ENCODE measurements at places on chromosomes 1 and 21.

GRCh38 chr1:43222879-43223278, 46.9 kb upstream of the TMEM125 start:
- H3K27ac ChIP-seq, result no peak overlapping the region
- DNase-seq, result no peak
- H3K4me1 ChIP-seq, result no peaks in the 10 kb centered on the region
- H3K27me3 ChIP-seq, result no peaks in the 10 kb centered on the region
- H3K36me3 ChIP-seq, result no peaks in the 10 kb centered on the region
- H3K4me3 ChIP-seq, result no peak overlapping the region

- no peak for DNase-seq
- H3K4me3 ChIP-seq, result no peak overlapping the region
- H3K27me3 ChIP-seq, result no peaks in the 10 kb centered on the region
- H3K36me3 ChIP-seq, result no peaks in the 10 kb centered on the region
- H3K27ac ChIP-seq, result no peak overlapping the region
- peaks cover 75% of the 10 kb centered on the region for H3K4me1 ChIP-seq
Measured at GRCh38 chr1:226725897-226726267, 13.2 kb downstream of the ITPKB start.

GRCh38 chr1:26784023-26784871, 3.5 kb upstream of the PIGV start:
- H3K4me3 ChIP-seq, result no peak overlapping the region
- H3K27me3 ChIP-seq, result no peaks in the 10 kb centered on the region
- H3K36me3 ChIP-seq, result peaks cover 12% of the 10 kb centered on the region
- H3K4me1 ChIP-seq, result peaks cover 75% of the 10 kb centered on the region

GRCh38 chr1:217627431-217627830, 3.5 kb downstream of the GPATCH2 start:
- no peaks in the 10 kb centered on the region for H3K4me1 ChIP-seq
- no peak overlapping the region for H3K4me3 ChIP-seq
- no peak overlapping the region for H3K27ac ChIP-seq
- no peaks in the 10 kb centered on the region for H3K27me3 ChIP-seq

DNA sequence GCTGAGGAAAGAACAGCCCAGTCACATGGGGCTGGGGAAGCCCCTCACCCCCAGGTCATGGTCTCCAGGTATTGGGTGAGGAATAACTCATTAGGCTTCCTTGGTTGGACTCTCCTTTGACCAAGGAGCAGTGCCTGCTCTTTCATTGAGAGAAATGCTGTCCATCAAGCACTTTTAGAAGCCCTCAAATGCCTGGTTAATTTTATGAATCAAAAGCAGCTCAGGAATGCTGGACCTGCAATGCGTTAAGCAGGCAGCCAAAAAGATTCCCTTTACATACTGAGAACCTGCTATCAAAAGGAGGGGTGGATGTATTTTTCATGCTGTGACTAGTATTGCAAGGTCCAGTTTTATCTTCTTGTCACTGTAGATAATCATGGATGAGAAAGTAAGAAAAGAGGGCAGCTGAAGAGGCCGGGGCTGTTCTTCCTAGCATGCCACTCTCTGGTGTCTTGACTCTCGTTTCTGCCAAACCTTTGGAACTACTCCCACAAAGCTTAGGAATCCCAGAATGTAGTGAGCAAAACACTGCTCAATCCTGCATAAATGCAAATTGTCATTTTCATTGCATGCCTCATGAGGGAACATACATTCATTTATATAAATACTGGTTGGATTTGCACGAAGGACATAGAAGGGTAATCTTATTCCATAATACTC, 2.1 kb upstream of the CD58 start:
- H3K4me3 ChIP-seq, result no peak overlapping the region
- H3K36me3 ChIP-seq, result no peaks in the 10 kb centered on the region
- H3K4me1 ChIP-seq, result no peaks in the 10 kb centered on the region
- no peaks in the 10 kb centered on the region for H3K27me3 ChIP-seq
- no peak for DNase-seq

DNA sequence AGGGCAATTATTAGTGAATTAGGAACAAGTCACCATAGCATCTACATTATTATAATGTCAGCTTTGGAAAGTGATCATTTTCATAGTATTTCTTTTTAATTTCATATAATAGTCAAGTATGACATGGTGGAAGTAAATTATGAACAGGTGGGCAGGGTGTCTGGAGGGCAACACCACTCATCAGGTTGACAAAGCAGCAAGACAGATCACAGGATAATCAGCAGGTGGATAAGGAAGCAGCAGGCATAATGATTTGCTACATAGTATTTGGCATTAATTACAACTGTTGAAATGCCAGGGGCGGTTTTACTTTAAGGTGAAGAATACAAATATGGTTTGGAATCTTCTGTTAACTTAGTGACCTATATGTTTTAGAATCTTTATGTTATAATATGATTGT, 1342.2 kb downstream of the PLA2G4A start:
- no peak overlapping the region for H3K4me3 ChIP-seq
- H3K36me3 ChIP-seq, result no peaks in the 10 kb centered on the region
- no peak overlapping the region for H3K27ac ChIP-seq
- no peak for DNase-seq

DNA sequence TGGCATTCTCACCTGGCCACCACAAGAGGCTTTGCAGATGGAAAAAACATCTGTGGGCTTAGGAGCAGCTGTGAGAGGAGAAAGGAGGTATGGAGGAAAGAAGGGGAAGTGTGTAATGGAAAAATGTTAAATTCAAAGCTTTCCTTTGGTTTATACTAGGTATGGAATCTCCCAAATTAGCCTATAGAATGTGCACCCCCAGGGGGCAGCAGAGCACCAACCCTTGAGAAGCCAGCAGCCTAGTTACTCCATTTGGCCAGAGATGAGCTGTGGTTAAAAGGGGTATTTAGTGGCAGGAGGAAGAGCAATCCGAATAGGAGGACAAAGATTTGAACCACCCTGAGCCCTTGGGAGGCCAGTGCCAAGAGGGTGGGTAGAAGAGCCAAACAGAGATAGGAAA, 97.5 kb upstream of the CTTNBP2NL start:
- H3K4me3 ChIP-seq, result no peak overlapping the region
- no peaks in the 10 kb centered on the region for H3K27me3 ChIP-seq
- H3K27ac ChIP-seq, result no peak overlapping the region
- H3K4me1 ChIP-seq, result no peaks in the 10 kb centered on the region
- DNase-seq, result peak; percentile 23

GRCh38 chr1:65395887-65396612, 24.4 kb upstream of the LEPR start:
- H3K27me3 ChIP-seq, result no peaks in the 10 kb centered on the region
- no peaks in the 10 kb centered on the region for H3K4me1 ChIP-seq
- H3K27ac ChIP-seq, result no peak overlapping the region
- no peak overlapping the region for H3K4me3 ChIP-seq

- H3K27ac ChIP-seq, result no peak overlapping the region
- no peaks in the 10 kb centered on the region for H3K4me1 ChIP-seq
- H3K27me3 ChIP-seq, result no peaks in the 10 kb centered on the region
Measured at GRCh38 chr1:169697755-169698154, 13.7 kb downstream of the SELL start.

DNA sequence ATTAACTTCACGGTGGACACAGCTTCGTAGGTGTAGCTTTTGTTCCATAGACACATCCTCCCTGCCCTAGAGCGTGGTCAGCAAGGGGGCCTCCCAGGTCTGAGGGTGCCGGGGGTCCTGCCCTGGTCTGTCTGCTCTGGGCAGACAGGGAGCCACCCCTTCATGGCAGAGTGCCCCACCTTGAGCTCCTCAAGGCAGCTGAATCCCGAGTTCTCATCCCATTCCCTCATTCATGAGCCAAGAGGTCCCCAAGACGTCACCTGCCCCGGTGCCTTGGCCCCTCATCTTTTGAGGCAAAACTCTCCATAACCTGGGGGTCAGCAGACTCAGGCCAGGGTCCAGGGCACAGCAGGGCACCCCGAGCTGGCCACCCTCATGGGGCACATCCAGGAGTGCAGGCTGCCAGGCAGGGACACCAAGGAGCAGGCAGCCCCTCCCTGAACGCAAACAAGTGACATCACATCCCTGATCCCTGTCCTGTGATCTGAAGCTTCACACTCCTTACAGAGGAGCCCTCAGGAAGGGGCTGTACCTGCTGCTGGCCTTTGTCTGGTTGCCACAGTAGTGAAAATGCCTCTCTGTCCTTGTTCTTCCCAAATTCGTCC, 23.3 kb downstream of the UBASH3A start:
- H3K4me3 ChIP-seq, result no peak overlapping the region
- H3K4me1 ChIP-seq, result no peaks in the 10 kb centered on the region
- no peak overlapping the region for H3K27ac ChIP-seq
- no peak for DNase-seq
- peaks cover 3% of the 10 kb centered on the region for H3K27me3 ChIP-seq
- H3K36me3 ChIP-seq, result no peaks in the 10 kb centered on the region
